Fibroblast of skin of right quadriceps (primary cell): ENCODE measurements at places on chromosomes 5 and 9.
A peak's percentile ranks its signal among the peaks of the same experiment; 100 is the strongest.

- peak; percentile 64 for DNase-seq
Measured at GRCh38 chr5:33936004-33936380, 194 bp upstream of the RXFP3 start.

- DNase-seq, result peak; percentile 86
Measured at GRCh38 chr5:172443441-172444109, 10.8 kb downstream of the SH3PXD2B start.

- no peak for DNase-seq
Measured at GRCh38 chr5:116457062-116457461, 117.6 kb downstream of the SEMA6A start.

- DNase-seq, result no peak
Measured at GRCh38 chr5:143134900-143135299, 268.6 kb downstream of the NR3C1 start.

GRCh38 chr5:138711087-138711486 is 42.1 kb upstream of the CTNNA1 start:
- DNase-seq, result no peak
